HCEC 1CT (cell line): ENCODE measurements at places on chromosomes 16 and 17.

GRCh38 chr17:8288336-8289102 lies at the start of gene RANGRF:
Gene RANGRF (plus strand): TSS chr17:8288670. CDS start chr17:8288789, 119 bp downstream.
- peak; percentile 74 for DNase-seq

GRCh38 chr17:79051306-79051705 lies 23.3 kb upstream of the ENGASE start:
- peak; percentile 20 for DNase-seq

DNA sequence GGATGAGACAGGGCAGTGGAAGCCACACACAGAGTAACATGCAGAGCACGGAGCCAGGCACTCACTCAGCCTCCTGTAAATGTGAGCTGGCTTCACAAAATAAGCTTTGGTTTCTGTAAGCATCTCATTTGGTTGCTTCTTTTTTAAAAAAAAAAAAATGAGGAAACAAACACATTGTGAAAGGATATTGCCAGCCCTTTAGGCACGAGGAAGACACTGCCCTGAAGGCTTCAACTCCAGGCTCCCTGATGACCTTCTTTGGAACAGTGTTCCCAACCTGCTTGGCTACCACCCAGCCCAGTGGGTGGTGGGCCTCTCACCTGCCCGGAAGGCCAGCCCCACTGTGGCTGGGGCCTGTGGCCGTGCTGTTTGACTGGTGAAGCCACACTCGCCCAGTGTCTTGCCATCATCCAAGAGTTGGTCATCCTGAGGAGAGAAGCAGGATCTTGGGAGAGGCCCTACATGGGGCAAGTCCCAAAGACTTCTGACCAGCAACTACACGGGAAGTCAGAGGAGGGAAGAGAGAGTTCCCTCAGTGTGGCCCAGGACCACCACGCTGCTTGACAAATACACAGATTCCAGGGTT lies 1.9 kb downstream of the ELOB start:
- no peak for DNase-seq

DNA sequence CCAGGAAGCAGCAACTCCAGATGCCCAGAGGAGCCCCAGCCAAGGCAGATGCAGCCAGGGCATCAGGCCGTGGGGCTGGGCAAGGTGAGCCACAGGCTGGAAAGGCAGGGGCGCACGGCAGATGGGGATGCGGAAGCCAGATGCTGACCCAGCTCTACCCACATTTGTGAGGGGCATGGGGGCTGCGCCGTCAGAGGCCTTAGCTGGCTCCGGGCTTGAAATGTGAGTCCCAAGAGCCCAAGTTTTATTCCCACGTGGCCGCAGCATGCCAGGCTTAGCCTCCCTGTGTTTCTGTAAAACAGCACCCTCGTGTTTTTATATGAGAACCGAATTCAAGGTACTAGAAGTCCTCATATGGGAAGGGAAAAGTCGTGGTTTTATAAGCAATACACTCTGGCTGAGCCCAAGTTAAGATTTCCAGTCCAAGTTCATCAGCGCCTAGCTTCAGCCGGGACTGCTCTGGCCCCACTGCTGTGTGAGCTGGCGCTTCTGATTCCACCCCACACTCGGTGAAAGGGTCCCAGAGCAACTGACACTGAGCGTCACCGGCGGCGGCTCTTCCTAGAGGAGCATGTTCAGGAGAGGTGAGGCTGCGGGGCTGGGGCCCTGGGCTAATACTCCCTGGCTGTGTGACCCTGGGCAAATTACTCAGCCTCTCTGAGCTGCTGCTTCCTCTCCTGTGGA lies 6.7 kb upstream of the C16orf95 start:
- DNase-seq, result no peak

DNA sequence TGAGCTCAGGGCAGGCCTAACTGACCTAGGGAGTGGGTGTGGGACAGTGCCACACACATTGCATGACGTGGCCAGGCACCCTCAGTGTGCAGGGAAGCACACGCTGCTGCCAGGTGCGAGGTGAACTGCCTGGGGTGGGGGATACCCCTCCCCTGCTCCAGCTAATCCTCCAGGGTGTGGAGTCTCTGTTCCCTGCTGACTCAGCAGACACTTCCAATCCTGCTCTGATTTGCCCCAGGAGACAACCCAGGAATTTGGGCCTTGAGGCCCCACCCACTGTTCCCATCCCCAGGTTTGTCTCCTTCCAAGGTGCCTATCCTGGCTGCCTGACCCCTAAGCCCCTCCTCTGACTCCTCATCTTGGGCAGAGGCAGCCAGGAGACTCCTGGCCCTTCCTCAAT lies 10.7 kb downstream of the DLX3 start:
- DNase-seq, result no peak

- DNase-seq, result no peak
Observed at GRCh38 chr17:52048137-52048898, 110.2 kb downstream of the CA10 start.

GRCh38 chr17:73686126-73686525 lies 41.9 kb upstream of the SDK2 start:
- no peak for DNase-seq

GRCh38 chr16:72908362-72909167 lies 139.4 kb downstream of the ZFHX3 start:
- DNase-seq, result no peak

- DNase-seq, result no peak
Observed at GRCh38 chr16:50071075-50071671, 5.4 kb downstream of the HEATR3 start.

DNA sequence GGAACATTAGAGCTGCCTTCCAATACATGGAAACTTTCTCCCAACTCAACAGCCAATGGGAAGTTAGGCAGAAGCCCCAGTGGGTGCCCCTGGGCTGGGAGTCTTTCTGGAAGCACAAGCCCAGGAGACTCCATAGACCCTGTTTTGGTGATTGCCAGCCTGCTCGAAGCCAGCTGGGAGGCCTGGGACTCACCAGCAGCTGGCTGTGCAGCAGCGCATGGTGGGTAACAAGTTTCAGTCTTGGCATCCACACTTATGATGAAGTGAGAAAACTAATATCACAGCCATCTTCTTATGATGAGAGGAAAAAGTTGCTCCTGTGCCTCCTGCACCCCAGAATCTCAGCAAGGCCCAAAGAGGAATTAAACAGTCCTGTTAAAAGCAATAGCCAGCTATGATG lies 522.5 kb upstream of the CDH5 start:
- DNase-seq, result no peak

DNA sequence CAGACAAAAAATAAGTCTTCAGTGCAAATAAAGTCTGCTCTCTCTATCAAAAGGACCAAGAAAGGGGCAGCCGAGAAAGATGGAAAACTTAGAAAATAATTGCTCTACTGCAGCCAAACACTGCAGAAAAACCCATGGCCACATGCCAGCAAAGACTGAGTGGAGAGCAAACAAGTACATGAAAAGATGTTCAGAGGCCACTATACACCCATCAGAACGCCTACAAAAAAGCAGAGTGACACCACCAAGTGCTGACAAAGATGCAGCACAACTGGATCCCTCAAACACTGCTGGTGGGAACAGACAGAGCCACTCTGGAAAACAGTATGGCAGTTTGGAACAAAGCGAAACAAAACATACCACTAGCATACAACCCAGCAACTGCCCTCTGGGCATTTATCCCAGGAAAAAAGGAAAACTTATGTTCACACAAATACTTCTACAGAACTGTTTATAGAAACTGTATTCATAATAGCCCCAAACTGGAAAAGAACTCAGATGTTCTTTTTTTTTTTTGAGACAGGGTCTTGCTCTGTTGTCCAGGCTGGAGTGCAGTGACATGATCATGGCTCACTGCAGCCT lies 36.7 kb downstream of the KIAA0753 start:
- DNase-seq, result no peak

- DNase-seq, result no peak
Observed at GRCh38 chr16:678858-679813, 1.1 kb upstream of the STUB1 start.

GRCh38 chr17:7404737-7405349 lies 946 bp upstream of the TMEM256 start:
- peak; percentile 32 for DNase-seq

GRCh38 chr17:59756236-59756818 lies 48.9 kb downstream of the VMP1 start:
- DNase-seq, result peak; percentile 90

DNA sequence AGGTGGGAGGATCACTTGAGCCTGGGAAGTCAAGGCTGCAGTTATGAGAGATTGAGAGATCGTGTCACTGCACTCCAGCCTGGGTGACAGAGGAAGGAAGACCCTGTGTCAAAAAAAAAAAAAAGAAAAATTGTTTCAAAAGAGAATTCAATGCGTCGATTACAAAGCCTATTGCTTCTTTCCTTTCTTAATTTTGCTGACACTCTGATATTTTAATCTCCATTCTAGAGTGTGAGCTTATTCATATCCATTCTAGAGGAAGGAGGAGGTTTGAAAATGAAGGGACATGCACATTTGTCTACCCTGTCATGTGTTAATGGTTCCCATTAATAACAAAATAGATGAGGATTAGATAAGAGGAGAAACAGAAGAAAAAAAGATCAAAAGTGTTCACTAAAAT lies 63.1 kb downstream of the PCTP start:
- no peak for DNase-seq

DNA sequence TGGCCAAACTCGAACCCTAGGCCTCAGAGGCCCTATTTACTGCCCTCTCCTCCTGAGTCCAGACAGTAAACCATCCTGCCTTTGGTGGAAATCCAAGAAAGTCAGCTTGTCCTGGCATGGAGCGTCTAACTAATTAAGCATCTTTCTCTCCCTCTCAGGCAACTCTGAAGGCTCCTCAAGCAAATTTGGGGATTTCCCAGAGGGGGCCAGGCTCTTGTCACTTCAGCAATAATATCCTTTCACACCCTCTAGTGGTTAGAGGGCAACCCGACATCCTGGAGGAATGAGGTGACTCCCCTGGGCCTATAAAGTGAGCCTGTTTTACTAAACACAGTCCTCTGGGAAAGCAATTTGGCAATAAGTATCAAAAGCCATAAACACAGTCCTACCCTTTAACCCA lies 60.4 kb downstream of the NOG start:
- DNase-seq, result peak; percentile 74

- peak; percentile 78 for DNase-seq
Observed at GRCh38 chr17:45894022-45894784, at the start of gene MAPT. Gene MAPT (plus strand): TSS chr17:45894554. CDS start chr17:45962338, 67,784 bp downstream.

DNA sequence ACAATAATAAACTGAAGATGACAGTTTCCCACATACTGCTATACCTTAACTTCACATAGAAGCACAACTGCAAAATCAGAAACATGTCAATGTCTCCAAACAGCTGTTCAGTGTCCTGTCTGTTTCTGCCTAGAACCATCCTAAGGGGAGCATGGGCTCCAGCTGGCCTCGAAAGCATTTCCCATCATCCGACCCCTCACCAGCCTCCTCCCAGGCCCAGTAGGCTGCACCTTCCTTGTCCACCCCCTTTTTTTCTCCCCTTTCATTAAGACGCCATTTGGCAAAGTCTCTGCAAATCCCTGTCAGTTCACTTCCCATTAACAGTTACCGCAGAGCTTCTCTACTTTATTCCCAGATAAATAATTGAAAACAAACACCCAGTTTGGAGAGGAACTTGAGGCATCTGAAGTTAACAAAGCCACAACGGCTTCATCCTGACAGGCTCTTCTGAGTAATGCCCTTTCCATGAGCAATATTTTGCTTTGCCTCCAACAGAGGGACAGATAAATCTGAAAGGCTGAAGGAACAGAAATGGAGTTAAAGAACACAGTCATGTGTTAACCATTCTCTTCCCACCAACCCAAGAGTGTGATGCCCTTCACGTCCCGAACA lies 65.3 kb downstream of the SLC39A11 start:
- DNase-seq, result peak; percentile 15

DNA sequence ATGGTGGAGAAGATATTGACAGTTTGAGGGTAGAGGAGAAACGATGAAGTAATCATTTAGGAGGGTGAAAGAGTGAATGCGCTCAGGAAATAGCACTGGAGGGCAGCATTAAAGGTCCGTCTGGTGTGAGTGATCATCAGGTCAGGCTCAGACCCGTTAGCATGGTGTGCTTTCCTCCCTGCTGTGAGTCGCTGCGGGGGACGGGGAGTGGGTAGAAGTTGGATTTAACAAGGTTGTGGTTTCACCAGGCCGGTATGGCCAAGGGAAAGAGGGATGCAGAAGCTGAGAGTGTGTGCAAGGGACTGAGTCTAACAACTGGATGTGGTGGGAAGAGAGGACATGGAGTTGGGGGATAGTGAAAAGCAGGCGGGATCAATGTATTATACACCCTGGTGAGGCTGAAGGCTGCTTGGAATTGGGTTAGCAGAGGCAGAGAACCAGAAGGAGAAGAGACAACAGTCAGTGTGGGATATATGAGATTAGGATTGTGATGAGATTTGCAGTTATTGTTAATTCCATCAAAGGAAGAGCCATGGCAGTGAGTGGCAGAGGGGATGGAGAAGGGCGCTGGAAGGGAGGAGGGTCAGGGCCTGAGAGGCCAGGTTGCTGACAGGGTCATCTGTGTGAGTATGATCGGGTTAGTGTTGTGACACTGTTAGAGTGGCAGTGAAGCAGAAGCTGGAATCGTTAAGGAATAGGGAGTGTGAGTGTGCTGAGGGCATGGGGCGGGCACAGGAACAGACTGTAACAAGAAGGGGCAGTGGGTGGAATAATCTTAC lies 59.0 kb upstream of the TBX2 start:
- DNase-seq, result no peak

GRCh38 chr17:4771519-4772234 lies at the start of gene TM4SF5:
Gene TM4SF5 (plus strand): TSS chr17:4771886. CDS start chr17:4771923, 37 bp downstream.
- DNase-seq, result no peak

GRCh38 chr17:8754890-8755289 lies 3.5 kb downstream of the SPDYE4 start:
- no peak for DNase-seq

DNA sequence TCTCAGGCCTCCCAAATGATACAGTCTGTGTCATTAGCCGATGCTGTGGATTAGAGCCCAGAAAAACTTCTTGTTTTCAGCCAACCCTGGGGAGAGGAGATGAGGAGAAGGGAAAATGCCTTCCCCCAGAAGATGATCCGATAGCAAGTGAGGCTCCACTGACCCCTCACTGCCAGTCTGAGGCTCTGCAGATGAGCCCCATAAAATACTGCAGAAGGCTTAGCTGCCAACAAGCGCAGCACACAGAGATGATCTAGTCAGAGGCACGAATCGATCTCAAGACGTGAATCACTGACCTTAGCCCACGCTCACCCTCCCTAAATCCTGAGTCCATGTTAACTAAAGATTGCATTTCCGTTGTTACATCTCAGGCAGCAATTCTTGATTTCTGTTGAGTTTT lies 31.5 kb downstream of the SALL1 start:
- DNase-seq, result no peak

DNA sequence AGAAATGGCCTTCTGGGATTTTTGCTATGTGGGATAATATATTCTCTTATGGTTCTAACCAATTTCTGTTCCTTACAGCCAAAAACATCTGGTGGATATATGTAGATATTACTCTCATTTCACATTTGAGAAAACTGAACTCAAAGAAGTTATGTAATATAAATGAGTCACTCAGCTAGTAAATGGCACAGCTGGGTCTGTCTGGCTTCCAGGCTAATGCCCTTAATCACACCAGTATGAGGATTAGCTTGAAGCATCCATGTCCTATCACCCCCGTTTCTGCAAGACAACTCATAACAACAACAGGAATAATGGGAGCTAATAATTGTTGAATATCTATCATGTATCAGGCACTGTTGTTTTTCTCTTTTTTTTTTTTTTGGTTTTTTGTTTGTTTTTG lies 34.4 kb upstream of the USP7 start:
- DNase-seq, result peak; percentile 76
